Pons (tissue), 1 donor: ENCODE measurements at places on chromosomes 4 and X.

DNA sequence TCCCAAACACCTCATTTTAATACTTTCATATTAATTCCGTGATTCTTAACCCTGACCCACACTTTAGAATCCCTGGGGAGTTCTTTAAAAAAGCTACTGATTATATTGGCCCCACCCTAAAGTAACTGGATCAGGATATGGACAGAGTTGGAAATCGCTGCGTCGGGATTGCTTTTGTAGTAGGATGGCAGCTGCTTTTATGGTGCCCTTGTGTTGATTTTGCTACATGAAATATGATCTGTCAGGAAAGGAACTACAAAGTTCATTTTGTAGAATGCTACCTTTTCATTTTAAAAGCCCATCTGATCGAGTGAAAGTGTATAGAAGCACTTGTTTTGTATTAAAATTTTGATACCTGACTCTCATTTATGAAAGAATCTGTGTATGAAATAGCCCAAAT, 43.6 kb downstream of the TMEM131L start:
- DNase-seq, result no peak

- no peak for DNase-seq
Measured at GRCh38 chrX:111736571-111736970, 55.6 kb downstream of the ALG13 start.

- DNase-seq, result no peak
Measured at GRCh38 chr4:168570466-168570865, 73.6 kb downstream of the PALLD start.

- no peak for DNase-seq
Measured at GRCh38 chr4:71938776-71939175, 93.0 kb upstream of the NPFFR2 start.

- no peak for DNase-seq
Measured at GRCh38 chrX:13179586-13179985, 135.2 kb upstream of the FAM9C start.

DNA sequence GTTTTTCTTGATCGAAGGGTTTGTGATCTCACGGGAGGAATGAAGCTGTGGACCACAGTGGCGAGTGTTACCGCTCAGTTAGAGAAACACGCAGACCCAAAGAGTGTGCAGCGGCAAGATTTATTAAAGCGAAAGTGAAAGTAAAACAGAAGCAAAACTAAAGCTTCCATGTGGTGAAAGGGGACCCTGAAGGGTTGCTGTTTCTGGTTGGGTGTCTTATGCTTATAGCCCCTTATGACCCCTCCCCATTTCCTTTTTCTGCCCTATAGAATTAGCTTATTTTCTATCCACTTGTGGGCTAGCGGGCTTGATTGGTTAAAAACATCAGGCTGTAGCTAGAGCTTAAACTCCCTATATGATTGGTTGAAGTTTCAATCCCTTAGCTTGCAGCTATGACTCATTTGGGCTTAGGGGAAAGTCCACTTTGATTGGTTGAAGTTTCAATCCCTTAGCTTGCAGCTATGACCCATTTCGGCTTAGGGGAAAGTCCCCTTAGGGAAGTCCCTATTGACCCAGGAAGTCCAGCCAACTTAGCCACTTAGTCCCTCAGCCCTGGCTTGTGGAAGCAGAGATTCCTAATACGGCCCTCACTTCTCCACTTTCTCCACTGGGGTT, 171.2 kb upstream of the NWD2 start:
- no peak for DNase-seq

DNA sequence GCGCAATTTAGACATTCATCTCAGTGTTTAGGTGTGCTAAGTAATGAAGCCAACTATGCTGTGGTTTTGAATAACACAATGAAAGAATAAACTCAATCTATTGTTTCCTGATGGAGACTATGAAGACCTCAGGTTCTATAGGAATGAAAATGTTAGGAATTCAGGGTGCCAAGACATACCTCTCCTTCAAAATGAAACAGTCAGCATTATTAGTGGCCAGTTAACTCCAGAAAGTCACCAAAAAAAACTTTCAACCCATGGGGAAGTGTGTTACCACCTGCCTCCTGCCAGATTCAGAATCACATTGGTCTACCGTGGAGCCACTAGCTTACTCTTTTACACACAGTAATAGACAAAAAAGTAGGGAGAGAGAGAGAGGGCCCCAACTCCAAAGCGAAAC, 352.9 kb downstream of the GABRG1 start:
- no peak for DNase-seq

DNA sequence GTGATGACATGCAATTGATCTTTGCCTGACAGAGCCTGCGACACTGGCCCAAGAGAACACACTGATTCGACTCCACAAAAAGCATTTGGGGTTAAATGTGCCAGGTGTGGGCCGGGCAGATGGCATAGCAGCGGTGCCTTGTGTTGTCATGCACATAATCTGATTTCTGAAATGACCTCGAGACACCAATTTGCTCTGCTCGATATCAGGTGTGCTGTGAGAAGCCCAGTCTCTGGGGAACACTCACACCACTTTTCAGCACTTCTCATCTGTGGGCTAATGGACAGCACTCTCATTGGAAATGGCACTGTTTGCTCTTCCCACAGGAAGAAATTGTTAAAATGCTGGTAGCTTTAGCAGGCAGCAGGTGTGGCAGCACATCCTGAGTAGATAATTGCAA, 738.3 kb upstream of the TENM3 start:
- no peak for DNase-seq

- DNase-seq, result no peak
Measured at GRCh38 chr4:103451341-103451740, 253.2 kb upstream of the CENPE start.

GRCh38 chr4:113540859-113541258, 220.7 kb downstream of the CAMK2D start:
- no peak for DNase-seq

DNA sequence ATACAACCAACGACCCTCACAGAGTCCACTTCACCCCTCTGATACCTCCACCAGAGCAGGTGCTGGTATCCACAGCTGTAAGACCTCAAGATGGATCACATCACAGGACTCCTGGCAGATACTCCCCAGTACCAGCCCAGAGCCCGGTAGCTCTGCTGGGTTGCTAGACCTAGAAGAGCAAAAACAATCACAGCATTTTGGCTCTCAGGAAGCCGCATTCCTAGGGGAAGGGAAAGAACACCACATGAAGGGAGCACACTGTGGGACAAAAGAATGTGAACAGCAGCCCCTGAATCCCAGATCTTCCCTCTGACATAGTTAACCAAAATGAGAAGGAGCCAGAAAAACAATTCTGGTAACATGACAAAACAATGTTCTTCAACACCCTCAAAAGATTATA, 303.1 kb upstream of the GRIA3 start:
- DNase-seq, result no peak

GRCh38 chr4:126630230-126630629, 1002.5 kb upstream of the INTU start:
- DNase-seq, result no peak

DNA sequence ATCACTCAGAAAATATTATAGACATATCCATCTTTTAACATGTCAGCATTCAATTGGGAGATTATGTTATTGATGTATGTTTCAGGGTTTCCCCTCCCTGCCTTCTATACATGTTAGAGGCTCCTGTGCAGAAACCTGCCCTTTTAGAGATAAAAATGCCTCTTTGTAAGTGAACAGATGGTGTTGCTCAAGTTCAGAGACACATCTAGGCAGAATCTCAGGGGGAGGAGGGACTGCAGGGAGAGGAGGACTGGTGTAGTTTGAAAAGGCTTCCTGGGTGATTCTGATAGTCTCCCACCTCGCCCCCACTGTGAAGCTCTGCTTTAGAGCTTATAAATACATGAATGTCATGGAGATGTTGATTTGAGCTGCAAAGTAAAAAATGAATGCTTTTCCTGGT, 12.0 kb upstream of the UNC5C start:
- no peak for DNase-seq

GRCh38 chrX:48794911-48795515, 6.9 kb upstream of the HDAC6 start:
- DNase-seq, result no peak

GRCh38 chr4:83267121-83267829, 17.3 kb downstream of the COQ2 start:
- no peak for DNase-seq

GRCh38 chr4:184298254-184298653, 80.6 kb upstream of the ENPP6 start:
- no peak for DNase-seq

DNA sequence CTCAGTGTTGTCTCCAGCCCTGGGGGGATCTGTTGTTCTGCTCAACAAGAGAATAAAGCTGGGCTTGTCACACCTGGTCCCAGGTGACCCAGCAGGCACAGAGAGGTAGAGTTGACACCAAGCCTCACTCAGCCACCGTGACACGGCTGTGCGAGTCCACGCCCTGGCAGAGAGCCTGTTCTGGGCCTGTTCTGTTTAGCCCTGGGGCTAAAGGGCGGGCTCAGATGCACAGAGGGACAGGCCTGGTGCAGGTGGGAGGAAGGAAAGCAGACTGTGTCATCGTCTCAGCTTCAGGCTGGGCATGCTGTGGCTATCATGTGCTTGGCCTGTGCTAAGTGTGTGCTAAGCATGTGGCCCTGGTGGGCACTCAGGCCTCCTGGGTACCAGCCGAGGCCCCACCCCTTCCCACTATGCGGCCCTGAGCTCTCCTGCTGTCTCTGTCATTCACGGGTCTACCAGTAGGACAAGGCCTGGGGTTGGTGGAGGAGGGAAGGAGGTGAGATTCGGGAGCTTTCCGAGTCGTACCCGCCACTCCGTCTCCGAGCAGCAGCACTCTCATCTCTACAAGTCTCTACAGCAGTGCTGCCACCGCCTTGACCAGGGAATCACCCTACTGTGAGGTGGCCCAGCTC, 10.8 kb downstream of the WFS1 start:
- DNase-seq, result no peak

DNA sequence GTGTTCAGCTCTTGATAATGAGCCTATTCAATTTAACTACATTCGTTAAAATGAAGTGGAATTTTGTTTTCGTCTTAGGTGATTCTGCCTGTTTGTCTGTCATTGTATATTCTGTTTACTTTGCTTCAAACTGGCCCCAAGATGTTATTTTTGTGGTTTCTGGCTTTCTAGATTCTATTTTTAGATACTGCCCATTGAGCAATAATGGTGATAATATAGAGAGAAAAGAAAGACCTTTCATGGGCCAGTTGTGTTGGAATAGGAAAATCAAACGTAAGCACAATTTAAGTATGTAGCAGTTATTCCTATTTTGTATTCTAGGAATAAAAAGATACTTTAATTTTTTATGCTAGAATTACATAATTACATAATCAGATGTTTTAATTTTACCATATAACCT, 4.0 kb downstream of the CDKN2AIP start:
- DNase-seq, result no peak

GRCh38 chr4:100983426-100983825, 363.9 kb downstream of the PPP3CA start:
- no peak for DNase-seq

DNA sequence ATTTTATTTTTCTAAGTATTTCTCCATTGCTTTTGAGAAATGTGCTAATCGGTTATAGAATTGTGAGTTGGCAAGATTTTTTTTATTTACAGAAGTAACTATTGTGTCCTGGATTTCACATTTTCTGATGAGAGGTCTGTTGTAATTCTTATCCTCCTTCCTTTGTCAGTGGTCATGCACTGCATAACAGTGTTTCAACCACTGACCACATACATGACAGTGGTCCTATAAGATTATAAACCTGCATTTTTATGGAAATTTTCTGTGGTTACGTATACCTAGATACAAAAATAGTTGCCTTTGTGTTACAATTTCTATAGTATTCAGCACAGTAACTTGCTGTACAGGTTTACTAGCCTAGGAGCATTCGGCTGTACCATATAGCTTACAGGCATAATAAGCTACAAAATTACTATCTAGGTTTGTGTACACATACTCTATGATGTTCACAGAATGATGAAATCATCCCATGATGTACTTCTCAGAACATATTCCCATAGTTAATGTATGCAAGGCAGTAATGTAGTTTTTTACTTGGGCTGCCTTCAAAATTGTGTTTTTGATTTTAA, 47.8 kb downstream of the APELA start:
- DNase-seq, result no peak

GRCh38 chr4:23113104-23113503, 420.4 kb downstream of the GBA3 start:
- no peak for DNase-seq

- DNase-seq, result no peak
Measured at GRCh38 chr4:13108096-13108495, 376.0 kb downstream of the RAB28 start.

GRCh38 chrX:37638047-37638446, 47.5 kb upstream of the XK start:
- no peak for DNase-seq

- DNase-seq, result peak; percentile 90
Measured at GRCh38 chrX:104136241-104137019, 20.4 kb downstream of the SLC25A53 start.

GRCh38 chrX:63434206-63434605, 83.1 kb upstream of the SPIN4 start:
- DNase-seq, result no peak

GRCh38 chr4:76782837-76783236, 115.1 kb downstream of the SOWAHB start:
- DNase-seq, result no peak

- no peak for DNase-seq
Measured at GRCh38 chr4:153341575-153342090, 2.9 kb upstream of the MND1 start.

GRCh38 chr4:146959692-146960091, 14.0 kb upstream of the TTC29 start:
- no peak for DNase-seq
